ENCODE measurements at places on chromosomes 6 and 20.

- no peak for DNase-seq
Observed at GRCh38 chr6:112800439-112800838, 453.3 kb downstream of the RFPL4B start.

- DNase-seq, result no peak
Observed at GRCh38 chr6:92043777-92044176, 1375.6 kb downstream of the EPHA7 start.

DNA sequence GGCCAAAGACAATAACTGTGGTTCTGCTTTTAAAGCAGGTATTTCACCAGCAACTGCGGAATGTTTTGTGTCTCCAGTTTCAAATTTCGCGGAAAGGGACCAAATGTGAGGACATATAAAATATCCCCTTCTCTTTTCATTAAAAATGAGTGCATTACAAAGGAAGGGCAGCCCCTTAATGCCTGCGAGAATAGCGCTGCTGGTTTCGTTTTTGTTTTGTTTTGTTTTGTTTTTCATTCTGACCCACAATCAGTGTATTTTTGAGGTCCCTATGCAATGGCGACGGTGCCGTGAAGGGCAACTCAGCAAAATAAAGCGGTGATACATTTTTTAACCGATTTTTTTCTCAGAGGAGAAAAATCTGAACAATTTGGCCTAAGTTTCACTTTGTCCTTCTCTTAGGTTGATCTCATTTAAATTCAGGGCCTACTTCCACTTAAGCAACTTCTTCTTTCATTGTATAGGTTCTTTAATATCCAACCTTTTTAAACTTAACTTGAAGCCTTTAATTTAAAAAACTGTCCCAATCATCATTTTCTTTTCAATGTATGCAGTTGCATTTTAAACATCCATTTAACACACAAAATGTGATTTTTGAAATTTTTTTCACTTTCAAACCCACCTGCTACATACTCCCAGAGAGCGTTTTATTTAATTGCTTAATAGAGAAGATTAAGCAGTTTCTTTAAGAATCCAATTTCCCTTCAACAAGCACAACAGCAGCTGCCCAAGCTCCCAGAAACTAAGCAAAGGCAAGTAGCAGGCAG, 2.9 kb upstream of the HIVEP2 start:
- DNase-seq, result no peak

DNA sequence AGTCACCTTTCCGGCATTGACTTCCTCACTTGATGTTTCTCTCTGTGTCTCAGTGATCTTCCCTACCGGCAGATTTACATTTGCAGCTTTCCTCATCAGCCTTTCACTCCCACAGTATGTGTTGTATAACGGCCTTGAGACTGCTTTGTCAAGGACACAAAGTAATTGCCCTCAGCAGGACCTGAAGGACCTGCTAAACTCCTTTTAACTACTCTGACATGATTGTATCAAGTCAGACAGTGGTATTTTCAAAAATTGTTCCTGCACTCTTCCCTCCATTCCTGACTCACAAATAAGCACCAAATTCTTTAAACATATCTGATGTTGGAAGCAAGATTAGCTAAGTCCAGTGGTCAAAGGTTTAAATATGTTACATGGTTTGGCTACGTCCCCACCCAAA, 62.4 kb downstream of the PDE10A start:
- DNase-seq, result no peak

- no peak for DNase-seq
Observed at GRCh38 chr20:43397147-43397546, 60.5 kb upstream of the SRSF6 start.

DNA sequence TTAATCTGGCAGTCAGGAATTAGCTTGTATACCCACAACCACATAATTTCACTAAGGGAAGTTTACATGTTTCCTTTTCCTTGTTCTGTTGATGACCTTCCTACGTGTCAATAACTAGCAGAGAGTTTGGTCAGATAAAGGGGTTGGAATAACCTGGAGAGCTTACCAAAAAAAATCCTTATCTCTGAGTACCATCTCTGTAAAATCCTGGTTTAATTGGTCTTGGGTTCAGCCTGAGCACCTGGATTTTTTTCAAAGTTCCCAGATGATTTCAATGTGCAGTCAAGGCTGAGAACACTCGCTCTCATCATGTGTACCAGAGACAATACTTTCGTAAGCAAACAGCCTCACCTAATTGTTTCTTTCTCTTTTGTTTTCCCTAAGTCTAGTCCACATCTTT, 483.8 kb upstream of the FLRT3 start:
- no peak for DNase-seq

DNA sequence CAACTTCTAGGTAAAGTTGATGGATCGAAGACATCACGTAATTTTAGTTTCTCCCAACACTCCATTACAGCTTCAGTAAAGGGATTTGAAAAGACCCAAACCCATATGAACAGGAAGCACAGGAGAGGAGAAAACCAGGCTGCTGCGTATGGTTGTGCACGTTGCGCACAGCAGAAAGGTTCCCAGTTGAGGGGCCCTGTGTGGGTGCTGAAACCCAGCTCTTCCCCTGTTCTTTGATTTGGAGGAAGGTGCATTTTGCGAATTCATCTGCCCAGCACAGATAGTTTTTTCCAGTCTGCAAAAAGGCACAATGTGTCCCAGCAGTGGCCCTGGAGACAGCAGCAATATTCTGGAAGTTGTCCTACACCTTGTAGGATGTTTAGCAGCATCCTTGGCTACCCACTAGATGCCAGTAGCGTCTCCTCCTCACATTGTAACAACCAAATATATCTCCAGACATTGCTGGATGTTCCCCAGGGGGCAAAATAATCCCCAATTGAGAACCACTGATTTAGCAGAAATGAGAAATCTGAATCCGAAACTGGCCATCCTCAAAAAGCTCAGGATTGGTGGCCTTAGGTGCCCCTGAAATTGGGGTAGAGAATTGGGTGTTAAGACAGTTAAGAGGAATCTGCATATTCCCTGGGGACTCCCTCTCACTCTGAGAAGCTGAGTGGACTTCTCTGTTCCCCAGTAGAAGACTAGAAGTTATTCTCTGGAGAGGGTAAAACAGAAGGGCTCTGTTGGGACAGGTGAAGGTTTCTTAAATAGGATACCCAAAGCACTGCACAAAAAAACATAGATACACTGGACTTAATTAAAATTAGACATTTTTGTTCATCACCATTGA, 12.2 kb downstream of the SUN5 start:
- no peak for DNase-seq

All from prostate gland (tissue), 2 donors.